GM13977 (cell line): ENCODE measurements at places on chromosomes 5 and 9.

- DNase-seq: no peak
Measured at GRCh38 chr5:38650946-38651345, 94.5 kb upstream of the LIFR start.

- peak; percentile 76 for DNase-seq
Measured at GRCh38 chr5:35003018-35003957, 44.5 kb downstream of the AGXT2 start.

DNA sequence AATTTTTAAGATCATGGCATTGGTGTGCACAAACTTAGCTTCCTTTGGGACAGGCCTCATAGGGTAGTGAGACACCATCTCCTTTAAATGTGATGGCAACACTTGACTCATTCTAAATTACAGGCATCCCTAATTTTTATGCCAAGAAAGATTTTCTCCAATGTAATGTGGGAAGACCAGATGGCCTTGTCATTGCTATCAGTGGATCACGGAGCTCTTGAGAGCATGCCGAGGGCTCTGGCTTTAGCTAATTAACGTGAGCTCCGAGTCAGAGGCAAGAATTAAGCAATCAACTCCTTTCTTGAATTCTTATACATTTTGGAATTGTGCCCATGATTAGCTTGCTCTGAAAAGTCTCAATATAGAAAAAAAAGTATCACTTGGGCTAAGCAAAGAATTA, 215.8 kb downstream of the LRRC70 start:
- DNase-seq: no peak

DNA sequence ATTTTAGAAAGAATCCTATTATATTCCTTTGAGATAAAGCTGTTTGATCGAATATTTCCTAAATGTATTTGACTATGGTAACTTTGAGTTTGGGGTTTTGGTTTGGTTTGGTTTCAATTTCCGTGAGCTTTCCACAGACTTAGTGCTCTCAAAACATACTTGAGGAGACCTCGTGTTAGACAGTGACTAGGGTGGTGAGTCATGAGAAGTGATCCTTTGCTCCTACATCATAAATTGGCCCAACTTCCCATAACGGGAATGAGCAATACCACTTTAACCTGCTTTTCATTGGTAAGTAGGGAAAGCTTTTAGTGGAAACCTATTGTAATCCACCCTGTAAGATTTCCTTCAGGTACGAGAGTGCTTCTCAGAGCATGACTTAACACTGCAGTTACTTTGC, 3.8 kb upstream of the RASEF start:
- no peak for DNase-seq

DNA sequence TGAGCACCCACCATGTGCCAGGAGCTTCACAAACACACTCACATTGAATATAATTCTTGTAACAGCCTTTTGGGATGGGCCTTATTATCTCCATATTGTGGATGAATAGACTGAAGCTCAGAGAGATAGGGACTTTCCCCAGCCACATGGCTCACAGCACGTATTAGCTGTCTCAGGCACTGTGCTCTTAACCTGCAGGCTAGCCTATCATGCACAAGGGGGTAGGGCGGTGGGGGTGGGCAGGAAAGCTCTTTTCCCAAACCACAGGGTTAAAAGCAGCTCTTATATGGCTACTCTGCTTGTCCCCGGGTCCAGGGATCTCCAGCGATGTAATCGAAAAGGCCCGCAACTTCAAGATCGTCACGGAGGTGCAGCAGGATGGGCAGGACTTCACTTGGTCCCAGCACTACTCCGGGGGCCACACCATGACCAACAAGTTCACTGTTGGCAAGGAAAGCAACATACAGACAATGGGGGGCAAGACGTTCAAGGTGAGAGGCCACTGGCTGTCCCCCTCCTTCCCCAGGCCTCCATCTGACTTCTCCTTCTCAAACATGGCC, 2.6 kb downstream of the FABP6 start:
- DNase-seq: no peak

DNA sequence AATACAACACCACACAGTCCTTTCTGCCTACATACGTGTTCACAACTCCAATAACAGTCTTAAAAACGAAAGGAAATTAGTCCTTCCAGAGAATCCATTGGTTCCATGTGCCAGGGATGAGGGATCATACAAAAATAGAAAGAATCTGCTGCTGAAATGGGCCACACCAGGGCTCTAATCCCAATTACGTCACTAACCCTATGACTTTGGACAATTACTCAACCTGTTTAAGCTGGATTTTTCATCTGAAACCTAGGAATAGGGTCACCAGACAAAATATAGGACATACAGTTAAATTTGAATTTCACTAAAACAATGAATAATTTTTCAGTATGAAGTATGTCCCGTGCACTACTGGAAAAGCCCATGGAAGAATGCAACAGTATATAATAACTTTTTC, 264.7 kb downstream of the YTHDC2 start:
- DNase-seq: no peak

DNA sequence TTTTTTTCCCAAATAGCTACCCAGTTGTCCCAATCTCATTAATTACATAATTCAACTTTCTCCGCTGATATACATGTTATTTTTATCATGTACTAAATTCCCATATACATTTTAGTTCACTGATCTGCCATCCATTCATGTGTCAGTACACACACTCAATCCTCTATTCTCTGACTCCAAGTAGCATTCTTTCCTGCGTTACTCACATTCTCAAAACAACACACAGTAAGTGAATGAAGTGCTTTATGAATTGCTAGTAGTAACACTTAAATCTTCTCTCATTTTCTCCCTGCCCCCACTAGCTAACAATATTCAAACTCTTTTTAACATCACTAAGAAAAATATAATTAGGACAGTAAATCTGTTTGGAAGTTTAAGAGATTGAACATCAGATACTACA, 8.9 kb downstream of the ZNF366 start:
- DNase-seq: no peak

- DNase-seq: no peak
Measured at GRCh38 chr5:126801992-126802294, 25.0 kb downstream of the LMNB1 start.

GRCh38 chr5:36153726-36154125, 1.8 kb downstream of the SKP2 start:
- no peak for DNase-seq

GRCh38 chr9:18689921-18690320, 216.0 kb downstream of the ADAMTSL1 start:
- DNase-seq: no peak

DNA sequence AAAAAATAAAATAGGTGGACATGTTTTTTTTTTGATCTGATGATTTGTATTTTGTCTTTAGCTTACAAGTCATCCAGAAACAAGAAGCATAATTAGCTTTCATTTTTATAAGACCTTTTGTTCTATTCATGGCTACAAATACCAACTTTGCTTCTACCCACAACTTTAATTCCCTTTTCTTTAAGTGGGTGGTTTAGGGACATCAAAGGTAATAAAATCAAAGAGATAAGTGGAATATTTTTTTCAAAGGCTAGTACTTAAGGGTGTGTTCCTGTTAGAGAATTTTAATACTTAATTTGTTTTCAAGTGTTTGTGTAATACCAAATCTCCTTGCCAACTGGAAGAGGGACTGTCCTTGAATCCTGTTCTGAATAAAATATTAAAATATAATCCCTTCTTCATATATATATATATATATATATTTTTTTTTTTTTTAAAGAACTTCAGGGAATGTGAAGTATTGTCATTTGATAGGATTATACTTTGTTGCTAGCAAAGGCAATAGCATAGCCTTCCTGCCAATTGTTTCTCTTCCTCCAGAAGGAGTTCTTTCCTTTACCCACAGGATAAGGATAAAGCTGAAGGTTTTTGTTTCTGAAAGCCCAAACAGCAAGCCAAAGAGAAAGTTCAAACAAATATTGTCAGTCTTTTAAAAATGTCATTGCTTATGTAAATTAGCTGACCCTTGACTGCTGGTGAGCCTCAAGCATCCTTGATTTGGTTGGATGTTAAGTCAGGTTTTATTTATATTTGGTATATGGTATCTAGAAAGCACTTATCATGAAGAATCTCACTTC, 108.9 kb downstream of the PAM start:
- DNase-seq: no peak

- peak; percentile 63 for DNase-seq
Measured at GRCh38 chr5:176533894-176534611, 3.1 kb downstream of the RNF44 start.

- DNase-seq: no peak
Measured at GRCh38 chr5:179194941-179195381, 134.8 kb downstream of the ZNF354C start.

- no peak for DNase-seq
Measured at GRCh38 chr9:123011878-123012528, 21.5 kb upstream of the GPR21 start.
